Fibroblast of skin of left biceps (primary cell): ENCODE measurements at places on chromosomes 6 and 20.

GRCh38 chr6:33694401-33694931 lies 17.0 kb downstream of the UQCC2 start:
- no peak for DNase-seq

- no peak for DNase-seq
Measured at GRCh38 chr6:85628353-85628752, 14.3 kb downstream of the SYNCRIP start.

GRCh38 chr6:26156850-26157250 lies 69.6 kb downstream of the HFE start:
- no peak for DNase-seq

DNA sequence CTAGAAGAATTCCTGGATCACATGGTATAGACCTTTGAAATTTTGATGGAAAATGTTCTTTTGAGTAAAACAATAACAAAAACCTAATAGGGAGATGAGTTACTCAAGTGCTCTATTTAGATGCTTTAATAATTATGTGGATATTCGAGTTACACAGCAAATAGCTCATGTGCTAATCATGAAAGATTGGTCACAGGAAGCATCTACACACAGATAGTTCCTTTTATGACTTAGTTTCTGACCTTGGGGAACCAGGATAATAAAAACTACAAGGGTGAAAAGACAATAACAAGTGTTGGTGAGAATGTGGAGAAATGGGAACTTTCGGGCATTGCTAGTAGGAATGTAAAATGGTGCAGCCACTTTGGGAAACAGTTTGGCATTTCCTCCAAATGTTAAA lies 19.7 kb downstream of the UBE2V1 start:
- no peak for DNase-seq

DNA sequence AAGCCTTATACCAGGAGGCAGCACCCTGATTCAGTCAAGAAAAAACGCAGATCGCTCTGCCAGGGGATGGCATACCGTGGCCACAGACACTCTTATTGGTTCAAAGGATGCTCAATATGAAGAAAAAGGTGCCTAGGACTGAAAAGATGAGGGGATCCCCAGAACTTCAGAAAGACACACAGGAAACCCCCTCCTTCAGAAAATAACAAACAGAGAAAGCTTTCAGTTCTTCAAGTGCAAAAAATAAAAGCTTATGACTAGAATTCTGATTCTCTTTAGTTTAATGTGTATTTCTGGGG lies 17.7 kb upstream of the MYB start:
- DNase-seq = no peak

- DNase-seq = no peak
Measured at GRCh38 chr6:27213544-27214125, 33.9 kb upstream of the PRSS16 start.

DNA sequence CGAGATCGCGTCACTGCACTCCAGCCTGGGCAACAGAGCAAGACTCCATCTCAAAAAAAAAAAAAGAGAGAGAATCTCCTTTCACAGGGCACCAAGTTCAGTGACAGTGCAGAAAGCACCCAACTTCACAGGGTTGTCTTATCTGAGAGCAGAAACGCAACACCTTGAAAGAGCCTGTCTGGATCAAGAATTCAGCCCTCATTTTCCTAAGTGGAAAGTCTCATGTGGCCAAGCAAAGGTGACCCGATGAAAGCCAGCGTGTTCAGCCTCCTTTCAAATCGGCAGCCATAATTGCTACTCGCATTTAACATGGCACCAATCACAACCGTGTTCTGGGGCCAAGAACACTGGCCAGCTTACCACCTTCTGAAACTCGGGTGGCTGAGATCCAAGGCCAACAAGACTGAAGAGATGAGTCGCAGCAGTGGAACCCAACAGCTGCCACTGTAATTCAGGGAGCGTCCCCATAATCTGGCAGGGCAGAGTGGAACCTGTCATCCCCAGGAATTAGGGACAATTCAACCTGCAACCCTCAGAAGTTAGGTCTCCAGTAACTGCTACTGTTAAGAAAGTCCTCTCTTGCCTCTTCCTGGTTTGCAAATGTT lies 536.7 kb upstream of the JARID2 start:
- DNase-seq = no peak

DNA sequence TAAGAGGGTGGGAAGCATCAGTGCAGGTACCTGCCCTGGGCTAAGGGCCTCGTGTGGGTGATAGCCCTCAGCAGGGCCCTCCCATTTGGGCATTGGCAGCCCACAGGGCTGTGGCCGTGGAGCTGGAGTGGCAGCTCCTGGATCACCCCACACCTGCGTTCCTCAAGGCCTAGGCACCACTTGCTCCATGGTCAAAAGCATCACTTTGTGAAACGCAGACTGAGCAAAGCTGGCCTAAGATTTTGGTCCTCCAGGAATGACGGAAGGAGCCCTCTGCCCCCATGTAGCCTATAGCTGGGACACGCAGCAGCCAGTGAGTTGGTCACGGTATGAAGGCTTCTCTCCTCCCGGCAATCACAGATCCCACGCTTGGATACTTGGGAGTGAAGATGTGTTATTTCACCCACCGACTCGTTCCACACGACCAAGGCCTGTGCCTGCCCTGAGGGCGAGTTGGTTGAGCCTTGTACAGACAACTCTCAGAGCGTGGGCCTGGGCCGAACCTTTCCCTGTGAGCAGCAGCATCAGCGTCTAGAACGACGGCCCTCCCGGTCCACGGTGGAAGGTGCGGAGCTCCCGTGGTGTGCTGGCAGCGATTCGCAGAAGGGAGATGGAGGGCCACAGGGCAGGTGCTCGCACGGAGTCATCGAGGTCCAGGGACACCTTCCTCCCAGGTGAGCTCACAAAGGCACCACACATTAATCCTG lies 39.7 kb downstream of the THBS2 start:
- no peak for DNase-seq

GRCh38 chr6:148358196-148358785 lies 15.7 kb downstream of the SASH1 start:
- DNase-seq = no peak

DNA sequence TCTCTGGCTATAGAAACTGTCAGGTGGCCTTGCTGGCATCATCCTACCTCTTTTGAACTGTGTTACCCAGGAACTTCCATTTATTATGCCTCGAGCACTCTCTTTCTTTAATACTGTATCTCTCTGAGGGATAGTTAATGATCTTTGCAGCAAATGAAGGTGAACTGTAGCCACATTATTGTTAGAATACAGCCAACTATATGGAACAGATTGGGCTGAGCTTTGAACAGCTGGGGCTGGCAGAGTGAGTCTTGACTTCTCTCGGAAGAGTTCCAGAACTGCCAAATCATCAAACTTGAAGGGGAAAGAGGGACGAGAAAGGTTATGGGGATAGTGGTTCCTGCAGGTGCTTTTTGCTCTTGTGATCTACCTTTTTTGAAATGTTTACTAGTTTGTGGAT lies 237.7 kb downstream of the PRL start:
- no peak for DNase-seq

DNA sequence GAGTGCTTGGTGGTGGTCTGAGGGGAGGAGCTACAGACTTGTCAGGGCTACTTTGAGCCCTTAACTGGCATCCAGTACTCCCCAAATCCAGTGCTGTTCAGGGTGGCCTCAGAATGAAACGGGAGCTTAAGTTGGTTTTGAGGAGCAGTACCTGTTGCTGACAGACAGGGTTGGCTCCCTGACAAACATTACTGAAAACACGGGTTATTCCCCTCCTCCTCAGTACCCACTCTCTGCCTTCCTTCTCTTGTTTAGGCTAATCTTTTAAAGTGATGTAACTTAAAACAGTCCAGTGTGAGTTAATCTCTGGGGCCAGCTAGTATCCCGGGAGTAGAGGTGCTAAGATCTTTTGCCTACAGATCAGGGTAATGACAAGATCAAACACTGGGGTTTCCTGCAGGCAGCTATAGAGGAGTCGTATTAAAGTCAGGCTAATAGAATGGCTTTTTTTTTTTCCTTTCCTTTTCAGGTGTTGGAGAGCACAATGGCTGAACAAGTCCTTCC lies 3.7 kb downstream of the TNFAIP3 start:
- no peak for DNase-seq

- DNase-seq = peak; percentile 18
Measured at GRCh38 chr20:41619360-41620100, 1.4 kb upstream of the CHD6 start.

DNA sequence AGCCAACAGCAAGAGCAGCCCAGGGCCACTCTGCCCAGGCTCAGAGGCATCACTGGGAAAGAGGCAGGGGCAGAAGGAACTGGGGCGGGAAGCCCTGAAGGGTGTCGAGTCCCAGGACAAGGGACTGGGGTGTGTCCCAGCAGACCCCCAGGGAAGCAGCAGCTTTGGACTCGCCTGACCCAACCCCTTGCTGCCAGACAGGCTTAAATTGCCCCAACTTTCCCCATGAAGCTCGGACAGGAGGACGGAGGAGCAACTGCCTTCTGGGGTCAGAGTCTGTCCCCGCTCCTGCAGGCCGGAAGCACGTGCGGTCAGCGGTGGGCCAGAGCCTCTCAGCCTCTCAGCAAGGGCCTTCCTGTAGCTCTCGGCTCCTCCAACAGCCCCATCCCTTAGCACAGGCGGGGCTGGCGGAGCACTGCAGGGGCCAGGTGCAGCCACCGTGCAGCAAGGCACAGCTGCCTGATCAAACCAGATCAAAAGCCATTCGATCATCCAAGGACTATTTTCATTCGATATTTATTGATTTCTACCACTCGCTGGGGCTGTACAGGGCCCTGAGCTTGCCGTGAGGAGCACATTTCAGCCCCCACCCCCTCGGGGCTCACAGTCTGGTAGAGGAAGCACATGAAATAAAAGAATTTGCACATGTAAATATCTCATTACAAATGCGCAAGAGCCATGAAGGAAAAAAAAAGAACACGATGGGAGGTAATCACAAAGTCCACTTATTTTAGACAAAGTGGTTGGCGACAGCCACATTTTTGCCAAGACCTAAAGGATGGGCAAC lies 31.8 kb upstream of the STX16 start:
- no peak for DNase-seq

DNA sequence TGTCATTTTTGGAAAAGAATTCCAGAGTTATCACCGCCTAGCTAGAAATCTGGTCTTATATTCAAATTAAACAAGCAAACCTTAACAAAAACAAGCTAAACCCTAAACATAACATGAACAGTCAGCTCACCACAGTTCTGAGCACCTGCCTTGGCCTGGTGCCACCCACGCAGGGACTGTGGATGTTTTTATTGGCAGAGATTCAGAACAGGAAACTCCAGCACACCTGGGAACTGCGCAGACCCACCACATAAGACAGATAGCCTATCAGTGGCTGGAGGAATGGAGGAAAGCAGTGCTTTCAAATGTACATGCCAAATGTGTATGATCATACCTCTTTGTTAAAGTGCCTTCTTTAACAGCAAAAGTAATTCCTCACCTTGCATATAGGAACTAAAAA lies 8.9 kb downstream of the SLC16A10 start:
- DNase-seq = no peak

DNA sequence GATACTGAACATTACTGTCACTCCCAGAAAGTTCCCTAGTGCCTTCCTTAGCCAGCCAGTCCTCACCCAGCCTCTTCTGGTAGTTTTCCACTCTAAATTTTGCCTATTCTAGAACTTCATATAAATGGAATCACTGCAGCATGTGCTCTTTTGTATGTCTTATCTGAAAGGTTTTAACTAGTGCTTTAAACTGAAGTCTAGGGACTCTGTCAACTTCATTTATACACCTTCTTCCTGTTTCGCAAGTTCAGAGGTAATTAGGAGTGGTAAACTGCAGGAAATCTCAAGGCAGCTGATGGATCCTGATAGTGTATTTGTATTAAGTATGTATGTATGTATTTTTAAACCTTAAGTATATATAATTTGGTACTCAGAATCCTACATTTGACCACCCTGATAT lies 94.3 kb downstream of the TCP11 start:
- no peak for DNase-seq

DNA sequence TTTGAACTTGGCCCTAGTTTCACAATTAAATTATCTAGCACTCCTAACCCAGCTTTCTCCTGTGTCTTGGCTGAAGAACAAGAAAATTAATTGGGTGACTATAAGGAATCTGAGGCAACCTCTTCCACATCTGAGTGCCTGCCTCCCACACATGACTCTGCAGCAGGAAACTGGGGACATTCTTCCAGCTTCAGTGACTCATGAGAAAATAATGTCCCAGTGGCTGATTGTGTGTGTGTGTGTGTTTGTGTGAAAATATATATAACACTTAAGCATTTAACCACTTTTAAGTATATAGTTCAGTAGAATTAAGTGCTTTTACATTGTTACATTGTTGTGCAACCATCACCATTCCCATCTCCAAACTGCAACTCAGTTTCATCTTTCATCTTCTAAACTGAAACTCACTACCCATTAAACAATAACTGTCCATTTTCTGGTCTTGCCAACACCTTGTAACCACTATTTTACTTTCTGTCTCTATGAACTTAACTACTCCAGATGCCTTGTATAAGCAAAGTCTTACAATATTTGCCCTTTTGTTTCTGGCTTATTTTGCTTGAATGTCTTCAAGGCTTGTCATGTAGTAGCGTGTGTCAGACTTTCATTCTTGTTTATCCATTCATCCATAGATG lies 8.7 kb downstream of the TRIM38 start:
- DNase-seq = peak; percentile 85

GRCh38 chr20:9515214-9515585 lies 810 bp downstream of the LAMP5 start:
- DNase-seq = no peak

DNA sequence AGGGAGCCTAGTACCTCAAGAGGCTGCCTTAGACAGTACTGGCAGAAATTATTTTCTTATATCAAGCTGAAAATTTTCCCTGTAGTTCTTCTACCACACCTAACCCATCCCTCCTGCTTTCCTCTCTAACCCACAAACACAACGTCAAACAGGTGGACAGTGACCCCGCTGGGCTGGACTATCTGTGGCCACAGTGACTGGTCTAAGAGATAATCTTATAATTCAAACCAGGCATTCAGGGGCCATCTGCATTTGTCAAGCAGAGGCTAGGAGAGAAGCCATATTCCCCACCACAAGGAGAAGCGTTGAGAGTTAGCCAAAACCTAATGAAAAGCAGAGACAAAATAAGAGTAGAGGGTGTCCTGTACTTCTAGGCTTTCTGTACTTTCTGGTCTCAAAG lies 8.2 kb downstream of the HDDC2 start:
- DNase-seq = no peak

DNA sequence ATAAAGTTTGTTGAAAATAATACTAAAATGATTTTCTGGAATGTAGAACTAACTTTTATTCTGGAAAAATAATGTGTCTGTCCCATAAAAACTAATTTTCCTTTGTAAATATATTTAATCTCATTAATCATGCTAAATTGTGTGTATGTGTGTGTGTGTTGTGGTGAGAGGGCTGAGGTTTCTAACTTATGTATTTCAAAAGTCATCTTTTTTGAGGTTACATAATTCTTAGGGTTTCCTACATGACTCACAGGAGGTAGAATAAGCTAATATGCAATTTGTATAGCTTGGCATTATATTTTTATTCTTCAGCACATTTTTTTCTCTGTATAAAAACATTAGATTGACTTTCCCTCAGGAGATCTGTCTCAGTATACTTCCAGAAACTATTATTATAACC lies 64.1 kb upstream of the CLVS2 start:
- no peak for DNase-seq

GRCh38 chr20:62117658-62118057 lies 4.6 kb upstream of the LSM14B start:
- no peak for DNase-seq

- peak; percentile 96 for DNase-seq
Measured at GRCh38 chr6:27864906-27865849, 47.0 kb downstream of the OR2B2 start.

GRCh38 chr20:39825950-39826349 lies 863.1 kb downstream of the MAFB start:
- no peak for DNase-seq
